ENCODE measurements at places on chromosomes 6 and 20.

DNA sequence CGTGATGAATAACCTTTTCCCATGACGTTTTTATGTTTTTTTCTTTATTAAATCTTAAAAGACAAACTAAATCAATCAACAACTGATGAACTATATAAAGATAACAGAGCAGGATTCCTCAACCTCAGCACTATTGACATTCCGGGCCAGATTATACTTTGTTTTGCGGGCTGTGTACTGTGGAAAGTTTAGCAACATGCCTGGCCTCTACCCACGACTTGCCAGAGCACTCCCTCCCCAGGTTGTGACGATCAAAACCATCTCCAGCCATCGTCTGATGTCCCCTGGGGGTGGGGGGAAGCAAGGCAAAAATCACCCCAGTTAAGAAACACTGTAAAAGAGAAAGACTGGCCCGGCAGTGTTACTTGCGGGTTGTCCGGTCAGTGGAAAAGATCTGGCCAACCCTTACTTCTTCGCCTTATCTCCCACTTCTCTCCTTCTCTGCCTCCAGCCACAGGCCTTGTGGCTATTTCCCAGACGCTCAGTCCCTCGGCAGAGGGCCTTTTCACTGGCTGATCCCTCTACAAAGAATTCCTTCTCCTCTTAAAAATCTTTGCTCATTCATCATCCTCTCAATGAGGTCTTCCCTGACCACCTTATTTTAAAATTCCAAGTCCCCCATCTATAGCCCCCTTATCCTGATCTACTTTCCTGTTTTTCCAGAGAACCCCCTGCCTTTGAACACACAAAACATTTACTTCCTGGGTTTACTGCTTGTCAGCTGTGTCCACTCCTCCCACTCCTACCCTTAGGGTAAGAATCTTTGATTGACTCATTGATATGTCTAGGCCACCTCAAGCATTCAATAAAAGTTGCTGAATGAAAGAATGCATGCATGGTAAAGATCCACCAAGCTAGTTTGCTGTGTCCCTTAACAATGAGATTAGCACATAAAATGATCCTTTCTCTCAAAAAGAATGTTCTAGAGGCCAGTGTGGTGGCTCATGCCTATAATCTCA is 14.7 kb upstream of the RAB22A start:
- no peak for DNase-seq

DNA sequence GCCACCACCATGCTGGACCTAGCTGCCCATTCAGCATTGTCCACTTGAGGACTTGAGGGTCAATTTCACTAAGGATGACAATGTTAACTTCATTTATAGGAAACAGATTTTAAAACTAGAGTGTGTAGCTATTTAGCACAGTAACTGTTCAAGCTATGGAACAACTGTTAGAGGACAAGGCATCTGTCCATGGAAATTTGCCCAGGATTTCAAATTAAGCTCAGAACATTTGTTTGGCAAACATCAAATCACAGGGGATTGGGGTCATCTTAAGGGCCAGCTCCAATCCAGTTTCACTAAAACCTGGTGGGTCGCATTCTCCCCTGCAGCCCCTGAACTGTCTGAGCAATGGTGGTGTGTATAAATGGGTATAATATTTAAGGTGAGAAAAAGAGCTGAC is 35.1 kb downstream of the PM20D2 start:
- no peak for DNase-seq

DNA sequence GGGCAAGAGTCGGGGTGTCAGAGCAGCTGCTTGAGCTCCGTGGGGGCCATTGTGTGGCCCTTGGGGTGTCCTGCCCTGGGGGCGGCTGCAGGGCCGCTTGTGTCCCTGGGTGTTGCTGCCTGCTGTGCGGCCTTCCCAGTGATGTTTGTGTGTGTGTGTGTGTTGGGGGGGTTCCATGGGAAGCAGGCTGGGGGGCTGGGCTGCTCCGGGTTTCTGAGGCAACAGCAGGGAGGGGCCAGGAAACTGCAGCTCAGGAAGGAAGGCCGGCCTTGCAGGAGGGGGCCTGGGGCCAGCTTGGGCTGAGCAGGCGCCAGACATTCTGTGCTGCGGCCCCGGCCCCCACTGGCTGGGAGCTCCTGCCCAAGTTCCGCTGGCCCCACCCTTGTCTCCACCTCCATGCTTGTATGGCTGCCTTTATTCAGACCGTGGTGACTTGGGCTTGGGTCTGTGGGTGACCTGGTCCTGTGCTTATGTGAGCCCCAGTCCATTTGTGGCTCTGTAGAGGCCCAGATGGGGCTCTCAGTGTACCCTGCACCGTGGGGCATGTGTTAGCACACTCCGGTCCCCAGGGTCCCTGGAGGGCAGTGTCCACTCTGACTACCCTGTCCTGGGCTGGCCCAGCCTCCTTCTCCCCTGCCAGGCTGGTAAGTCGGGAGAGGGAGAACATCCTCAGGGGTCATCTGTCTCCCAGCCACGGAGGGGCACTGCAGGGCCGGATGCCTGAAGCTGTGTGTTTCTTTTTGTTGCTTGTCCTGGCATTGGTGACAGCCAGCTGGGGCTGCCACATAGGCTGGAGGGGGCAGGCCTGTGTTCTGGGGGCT is 4.6 kb upstream of the SOX18 start:
- no peak for DNase-seq

GRCh38 chr20:5039255-5039657 is 37.9 kb upstream of the SLC23A2 start:
- no peak for DNase-seq

Data from NCI-H1417 treated with DMSO at 0.1 percent for 48 hours (cell line).